ENCODE measurements at places on chromosomes 3 and 15. TPM values are rescaled to one million over a fixed set of nuclear protein-coding genes. Genes with fewer than 3 reads are reported as not detected.

DNA sequence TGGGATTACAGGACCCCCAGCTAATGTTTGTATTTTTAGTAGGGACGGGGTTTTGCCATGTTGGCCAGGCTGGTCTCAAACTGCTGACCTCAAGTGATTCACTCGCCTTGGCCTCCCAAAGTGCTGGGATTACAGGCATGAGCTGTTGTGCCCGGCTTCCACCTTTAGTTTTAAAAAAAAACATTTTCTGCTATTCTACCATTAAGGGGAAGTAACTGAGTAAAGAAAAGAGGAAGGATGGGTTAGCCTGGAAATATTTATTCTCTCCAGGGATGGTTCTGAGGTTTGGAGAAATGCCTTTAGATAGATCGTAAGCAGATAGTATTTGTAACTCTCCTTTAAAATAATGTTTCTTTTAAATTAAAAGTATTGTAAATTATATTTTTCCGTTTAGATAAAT, 3.1 kb downstream of the AP4E1 start:
- no peak for DNase-seq

DNA sequence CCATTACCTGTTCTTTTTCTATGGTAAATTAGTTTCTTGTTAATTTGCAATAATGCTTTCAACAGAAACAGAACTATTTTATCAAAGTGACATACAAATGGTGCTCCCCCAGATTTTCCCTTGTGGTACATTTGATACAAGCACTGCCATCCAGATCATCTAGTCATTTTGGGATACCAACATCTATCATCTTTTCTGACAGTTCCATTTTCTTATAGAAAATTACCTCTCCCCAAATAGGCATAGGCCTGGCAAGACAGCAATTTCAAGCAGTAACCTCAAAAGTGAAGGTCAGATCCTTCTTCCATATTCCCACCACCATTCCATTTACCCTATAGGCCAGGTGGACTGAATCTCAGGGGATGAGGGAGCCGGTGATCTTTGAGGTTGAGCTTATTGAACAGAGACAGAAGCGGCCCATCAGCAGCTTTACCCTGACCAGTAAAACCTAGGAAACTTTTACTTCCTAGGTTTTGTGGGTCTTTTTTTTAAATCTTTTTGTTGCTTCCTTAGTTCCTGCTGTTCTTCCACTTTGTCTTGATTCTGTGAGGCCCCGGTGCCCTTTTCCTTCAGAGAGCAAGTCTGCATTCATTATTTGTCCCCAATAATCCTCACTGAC, 3.1 kb upstream of the PLD1 start:
- DNase-seq, result no peak

GRCh38 chr3:38519000-38519399, 22.9 kb downstream of the EXOG start:
- no peak for DNase-seq

DNA sequence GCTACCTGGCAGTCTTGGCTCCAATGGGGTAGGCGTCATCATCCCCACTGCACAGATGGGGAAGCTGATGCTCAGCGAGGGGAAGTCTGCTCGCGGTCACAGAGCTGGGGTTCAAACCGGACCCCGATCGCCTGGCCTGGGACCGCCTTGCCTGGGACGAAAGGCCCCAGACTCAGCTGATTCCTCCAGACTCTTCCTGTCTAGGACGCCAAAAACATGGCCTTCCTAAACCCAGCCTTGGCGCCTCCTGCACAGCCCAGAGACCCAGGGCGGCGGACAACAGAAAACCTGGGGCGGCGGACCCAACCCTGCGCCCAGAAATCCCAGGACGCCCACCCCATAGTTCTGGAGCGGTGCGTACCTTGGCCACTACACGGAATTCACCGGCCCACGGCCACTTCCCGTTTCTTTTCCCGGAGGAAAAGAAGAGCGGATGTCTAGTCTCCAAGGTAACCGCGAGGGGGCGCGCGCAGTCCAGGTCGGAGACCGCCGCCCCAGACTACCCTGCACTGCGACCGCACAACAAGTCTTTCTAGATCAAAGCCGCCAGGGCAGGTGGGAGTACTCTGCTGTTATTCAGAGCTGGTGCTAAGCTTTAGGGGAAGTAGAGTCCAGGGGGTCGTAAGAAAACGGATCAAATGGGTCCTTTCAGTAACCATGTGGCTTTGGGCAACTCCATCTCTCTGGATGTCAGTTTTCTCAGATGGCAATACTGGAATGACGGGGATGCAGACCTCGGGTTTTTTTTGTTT, 4.9 kb upstream of the IL17RD start:
- DNase-seq, result peak; percentile 42

- no peak for DNase-seq
Observed at GRCh38 chr3:181896605-181897004, 184.9 kb downstream of the SOX2 start.

GRCh38 chr15:80333261-80333660, 70.9 kb upstream of the ARNT2 start:
- no peak for DNase-seq

GRCh38 chr15:60721707-60722106, 242.8 kb upstream of the ICE2 start:
- no peak for DNase-seq

DNA sequence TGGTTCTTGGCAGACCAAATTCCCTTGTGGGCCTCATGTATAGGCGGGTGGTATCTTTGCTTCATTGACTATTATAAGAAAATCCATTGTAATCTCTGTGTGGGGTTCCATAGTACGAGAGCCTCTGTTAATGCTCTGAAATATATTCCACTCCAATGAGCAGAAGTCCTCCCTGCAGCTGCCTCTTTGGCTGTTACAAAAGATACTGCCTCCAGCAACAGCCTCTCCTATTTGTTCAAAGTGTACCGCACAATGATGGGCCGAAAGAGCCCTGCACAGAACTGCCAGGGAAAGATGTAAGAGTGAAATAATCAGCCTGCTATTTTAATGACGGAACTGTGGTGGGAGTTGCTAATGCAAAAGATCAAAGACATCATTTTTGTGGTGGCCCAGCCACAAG, 48.9 kb downstream of the GRK7 start:
- DNase-seq, result no peak

DNA sequence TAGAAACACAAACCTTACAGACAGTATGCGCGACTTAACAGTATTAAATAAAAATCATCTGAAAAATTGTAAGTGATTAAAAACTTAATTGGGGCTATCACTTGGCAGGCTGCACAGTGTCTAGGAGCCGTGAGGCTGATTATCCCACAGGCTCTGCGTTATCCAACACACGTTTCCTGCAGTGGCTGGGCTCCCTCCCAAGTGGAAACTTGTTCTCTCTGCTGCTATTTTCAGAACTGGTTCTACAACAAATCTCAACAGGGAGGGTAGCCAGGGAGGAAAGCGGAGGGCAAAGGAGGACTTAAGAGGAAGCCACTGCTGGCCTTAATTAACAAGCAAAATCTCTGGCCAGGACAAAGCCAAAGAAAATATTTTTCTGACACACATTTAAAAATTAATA, 555.2 kb downstream of the MAGI1 start:
- no peak for DNase-seq

DNA sequence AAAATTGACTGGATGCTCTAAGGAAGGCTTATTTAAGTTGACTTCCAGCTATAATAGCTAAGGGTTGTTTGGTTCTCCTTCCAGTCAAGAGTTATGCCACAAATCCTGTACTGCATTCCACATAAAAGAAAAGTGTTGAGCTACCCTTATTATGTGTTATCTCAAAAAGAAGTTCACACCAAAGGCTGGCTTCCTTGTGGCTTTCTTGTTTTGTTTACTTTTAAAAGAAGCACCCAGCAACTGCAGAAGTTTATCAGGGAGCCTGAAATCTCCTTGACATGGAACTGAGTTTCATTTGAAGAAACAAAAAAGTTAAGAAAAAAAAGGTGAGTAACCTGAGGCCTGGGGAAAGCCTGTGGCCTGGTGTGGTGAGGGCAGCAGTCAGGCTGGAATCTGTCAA, 10.2 kb downstream of the MGLL start:
- no peak for DNase-seq

GRCh38 chr3:195075941-195076875, 194.8 kb downstream of the XXYLT1 start:
- peak; percentile 26 for DNase-seq

- DNase-seq, result no peak
Observed at GRCh38 chr3:8183627-8184026, 318.0 kb upstream of the LMCD1 start.

GRCh38 chr15:88894348-88894818, 961 bp downstream of the HAPLN3 start:
- DNase-seq, result peak; percentile 73

DNA sequence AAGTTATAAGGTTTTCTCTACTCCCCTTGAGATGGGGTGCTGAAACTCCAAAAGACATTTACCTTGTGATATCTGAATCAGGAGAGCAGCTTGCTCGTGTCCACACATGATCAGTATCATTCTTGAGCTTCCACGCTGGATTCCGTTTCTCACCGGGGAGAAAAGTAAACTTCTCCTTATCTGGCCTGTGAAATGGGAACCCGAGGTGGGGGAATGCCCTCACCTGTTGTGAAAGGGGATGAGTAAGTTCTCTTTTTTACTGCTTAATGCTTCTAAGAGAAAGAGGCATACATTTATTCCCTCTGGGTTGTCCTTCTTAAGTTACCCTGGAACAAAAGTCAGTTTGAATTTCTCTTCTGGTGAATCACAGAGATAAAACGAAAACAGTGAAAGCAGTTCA, 440.5 kb upstream of the ADAMTS9 start:
- DNase-seq, result no peak

GRCh38 chr3:122268257-122269024, 56.6 kb upstream of the CSTA start:
- DNase-seq, result no peak

- no peak for DNase-seq
Observed at GRCh38 chr3:187799942-187800641, 54.8 kb upstream of the BCL6 start.

GRCh38 chr3:12759097-12759679, at the start of gene TMEM40:
Gene TMEM40, minus strand, starts transcription at chr3:12759259. Its CDS starts 9,427 bp downstream, at chr3:12749832.
- no peak for DNase-seq

DNA sequence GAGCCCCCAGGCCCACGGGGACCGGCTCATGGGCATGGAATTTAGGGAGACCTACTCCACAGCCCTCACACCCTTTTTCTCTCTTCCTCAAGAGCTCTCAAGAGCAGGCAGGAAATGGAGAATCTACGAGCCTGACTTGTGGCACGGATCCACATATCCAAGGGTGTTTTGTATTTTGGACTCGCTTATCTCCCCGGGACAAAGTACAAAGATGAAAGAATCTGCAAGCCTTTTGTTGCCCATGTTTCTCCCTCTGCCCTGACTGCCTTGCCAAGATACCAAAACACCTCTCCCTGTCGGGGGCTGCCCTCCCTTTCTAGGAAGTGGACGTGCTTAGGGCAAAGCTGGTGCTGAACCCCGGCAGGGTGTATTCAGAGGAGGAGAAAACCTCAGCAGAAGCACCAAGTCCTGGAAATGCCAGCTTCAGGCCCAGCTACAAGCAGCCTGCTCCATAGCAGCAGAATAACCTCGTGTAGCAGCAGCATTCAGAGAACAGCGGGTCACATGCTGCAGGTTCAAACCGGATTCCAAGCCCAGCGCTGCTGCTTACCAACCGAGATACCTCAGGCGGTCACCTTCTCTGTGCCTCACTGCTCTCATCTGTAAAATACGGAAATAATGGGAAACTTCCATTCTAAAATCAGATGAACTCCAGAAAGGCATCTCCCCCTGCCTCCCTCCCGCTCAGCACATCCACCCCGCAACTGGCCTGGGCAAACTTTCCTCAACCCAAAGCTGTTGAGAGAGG, 35.2 kb downstream of the DNASE1L3 start:
- no peak for DNase-seq

DNA sequence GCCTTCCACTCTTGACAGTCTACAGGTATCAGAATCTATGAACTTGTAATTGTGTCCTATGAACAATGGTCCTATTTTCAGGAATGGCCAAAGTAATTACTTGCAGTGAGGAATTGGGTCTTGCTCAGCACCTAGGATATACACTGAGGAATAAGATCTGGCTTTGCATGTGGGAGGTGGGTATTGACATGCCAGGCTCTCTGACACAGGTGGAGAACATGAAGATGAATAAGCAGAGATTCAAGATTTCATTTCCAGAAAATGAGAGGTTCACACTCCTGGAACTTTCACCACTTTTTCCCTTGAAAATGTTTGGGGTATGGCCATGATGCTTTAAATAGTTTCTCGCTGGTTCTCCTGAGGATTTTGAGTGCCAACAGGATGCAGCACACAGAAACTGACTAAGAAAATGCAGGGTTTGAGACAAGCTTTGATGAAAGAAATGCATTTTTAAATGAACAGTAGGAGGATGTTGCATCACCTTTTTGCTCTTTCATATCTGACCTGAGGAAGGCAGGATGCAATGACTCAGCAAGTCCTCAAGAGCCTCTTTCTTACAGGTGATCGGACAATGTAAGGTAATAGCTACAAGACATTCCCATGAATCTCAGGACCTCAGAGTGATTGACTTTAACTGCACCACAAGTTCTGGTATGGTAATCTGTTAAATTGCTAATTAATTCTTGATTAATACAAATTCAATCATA, 3.7 kb downstream of the HRG start:
- no peak for DNase-seq

- DNase-seq, result no peak
Observed at GRCh38 chr15:43913941-43914340, 87.1 kb downstream of the WDR76 start.

- no peak for DNase-seq
Observed at GRCh38 chr3:104582092-104582491, 784.6 kb upstream of the ALCAM start.

DNA sequence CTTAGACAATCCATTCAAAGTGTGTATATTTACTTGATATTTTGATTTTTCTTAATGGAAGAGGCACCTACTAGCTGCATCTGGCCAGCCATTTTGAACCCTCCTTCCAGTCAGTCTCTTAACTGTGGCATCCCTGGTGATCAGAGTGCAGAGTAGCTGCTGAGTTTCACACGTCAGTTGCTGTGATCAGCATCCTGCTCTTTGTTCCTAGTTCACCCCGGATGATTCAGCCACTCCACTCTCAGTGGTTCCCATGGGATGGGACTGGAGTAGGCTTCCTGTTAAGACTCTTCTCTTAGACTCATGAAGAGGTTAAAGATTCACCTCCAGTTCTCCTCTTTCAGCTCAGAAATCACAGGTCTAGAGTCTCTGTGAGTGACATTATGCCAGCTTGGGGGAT, 75.8 kb downstream of the STXBP5L start:
- DNase-seq, result no peak

The LACTB gene
- total RNA-seq, result 31.7 TPM

The CILP gene
- total RNA-seq, result not detected

The P2RY14 gene
- total RNA-seq, result 1.3 TPM

The ITGA11 gene
- total RNA-seq, result not detected

The C3orf80 gene
- total RNA-seq, result not detected

The SH2D7 gene
- total RNA-seq, result not detected

The SPESP1 gene
- 0.86 TPM for total RNA-seq

The SI gene
- not detected for total RNA-seq

The HEG1 gene
- 21.3 TPM for total RNA-seq

The LEKR1 gene
- 0.64 TPM for total RNA-seq

The GCNT3 gene
- total RNA-seq, result not detected

The FILIP1L gene
- total RNA-seq, result 0.20 TPM

The HGD gene
- total RNA-seq, result 1.1 TPM

The EIF4A2 gene
- 563 TPM for total RNA-seq

The ARHGEF26 gene
- 0.09 TPM for total RNA-seq
